Cardiac atrium fibroblast (primary cell): ENCODE measurements at places on chromosomes 1 and 21. TPM values are rescaled to one million over a fixed set of nuclear protein-coding genes. Genes with fewer than 3 reads are reported as not detected.

Gene MMP23B
- total RNA-seq = 15.7 and 30.8 TPM in 2 replicates

Gene LMX1A
- total RNA-seq = not detected in 2 replicates

Gene OXCT2
- 2.2 and 2.4 TPM in 2 replicates for total RNA-seq

Gene PRKAA2
- under 0.01 and 0.16 TPM in 2 replicates for total RNA-seq

Gene HHIPL2
- 0.36 and 1.1 TPM in 2 replicates for total RNA-seq

Gene OR2L2
- total RNA-seq = not detected in 2 replicates

Gene HES3
- not detected in 2 replicates for total RNA-seq

Gene ITLN2
- total RNA-seq = not detected in 2 replicates

Gene LCE3D
- total RNA-seq = not detected in 2 replicates
